Stimulated activated naive CD8-positive, alpha-beta T cell treated with anti-CD3 and anti-CD28 coated beads, Interleukin-15, amount 100 ng/mL, for 72 hours (primary cell): ENCODE measurements at places on chromosomes 3 and 15.

DNA sequence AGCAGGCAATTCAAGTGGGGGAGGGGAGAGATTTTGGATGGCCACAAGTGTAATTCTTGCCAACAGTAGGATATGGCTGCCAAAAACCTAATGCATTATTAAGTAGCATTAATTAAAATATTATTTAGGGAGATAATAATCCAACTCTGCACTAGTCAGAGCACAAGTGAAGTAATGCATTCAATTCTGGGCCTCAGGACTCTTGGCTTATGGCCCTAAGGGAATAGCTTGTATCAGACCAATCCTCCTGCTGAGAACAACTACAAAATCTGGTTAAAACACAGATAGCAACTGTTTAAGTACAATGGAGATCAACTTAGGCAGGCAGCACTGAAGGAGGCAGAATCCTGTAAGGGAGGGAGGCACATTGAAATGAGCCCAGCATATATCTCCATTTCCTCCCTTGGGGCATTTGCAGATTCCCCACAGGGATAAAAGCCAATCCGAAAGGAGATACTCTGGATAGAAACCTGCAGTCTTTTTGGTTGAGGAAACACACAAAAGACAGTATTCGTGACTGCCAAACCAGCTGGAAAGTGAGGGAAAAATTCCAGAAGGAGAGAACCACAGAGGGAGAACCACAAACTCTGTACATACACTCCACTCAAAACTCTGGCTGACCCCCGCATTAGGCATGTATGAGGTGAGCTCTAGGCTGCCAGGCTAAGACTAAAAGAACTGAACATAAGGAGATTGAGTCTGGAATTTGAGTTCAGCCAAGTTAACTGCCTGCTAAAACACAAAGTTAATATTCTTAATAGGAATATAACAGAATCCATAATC, 57.4 kb downstream of the ETFA start:
- no peak for DNase-seq

DNA sequence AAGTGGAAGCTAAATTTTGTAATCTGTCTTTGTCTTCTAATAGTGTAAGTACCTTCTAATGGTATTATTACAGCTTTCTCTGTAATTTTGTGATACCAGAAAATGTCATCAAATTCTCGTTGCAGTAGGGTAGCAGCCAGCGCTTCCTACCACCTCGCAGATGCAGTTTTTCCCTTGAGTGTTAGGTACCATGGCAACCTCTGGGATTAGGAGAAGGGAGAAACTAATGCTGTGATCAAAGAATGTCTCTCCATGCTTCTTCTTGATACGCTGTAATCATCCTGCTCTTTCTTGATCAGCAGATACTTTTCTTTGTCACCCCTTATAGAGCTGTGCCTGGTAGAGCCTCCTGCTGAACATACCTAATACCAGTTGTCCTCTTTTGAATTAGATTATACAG, 27.7 kb downstream of the SRP14 start:
- no peak for DNase-seq

DNA sequence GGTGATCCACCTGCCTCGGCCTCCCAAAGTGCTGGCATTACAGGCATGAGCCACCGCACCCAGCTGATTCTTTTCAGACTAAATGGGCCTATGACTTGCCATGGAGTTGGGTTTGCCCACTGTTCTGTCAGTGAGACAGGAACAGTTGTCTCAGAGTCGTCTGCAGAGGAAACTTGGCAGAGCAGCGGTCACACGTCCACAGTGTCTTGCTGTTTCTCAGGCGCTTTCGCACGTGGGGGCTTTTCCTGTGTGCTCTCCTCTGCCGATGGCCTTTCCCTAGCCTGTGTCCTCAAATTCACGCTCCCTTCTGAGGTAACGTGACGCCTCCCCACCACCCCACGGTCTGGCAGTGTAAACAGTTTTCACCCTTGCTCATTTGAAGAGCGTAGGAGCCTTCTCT, 11.3 kb downstream of the TMEM44 start:
- DNase-seq, result no peak

- DNase-seq, result no peak
Measured at GRCh38 chr3:45312836-45313493, 75.4 kb upstream of the LARS2 start.

- no peak for DNase-seq
Measured at GRCh38 chr15:85920956-85921355, 126.2 kb upstream of the KLHL25 start.

- DNase-seq, result no peak
Measured at GRCh38 chr15:65327651-65328393, 23.3 kb downstream of the RNU5B-1 start.

- peak; percentile 12 for DNase-seq
Measured at GRCh38 chr3:34683851-34684250, 885.4 kb downstream of the PDCD6IP start.

DNA sequence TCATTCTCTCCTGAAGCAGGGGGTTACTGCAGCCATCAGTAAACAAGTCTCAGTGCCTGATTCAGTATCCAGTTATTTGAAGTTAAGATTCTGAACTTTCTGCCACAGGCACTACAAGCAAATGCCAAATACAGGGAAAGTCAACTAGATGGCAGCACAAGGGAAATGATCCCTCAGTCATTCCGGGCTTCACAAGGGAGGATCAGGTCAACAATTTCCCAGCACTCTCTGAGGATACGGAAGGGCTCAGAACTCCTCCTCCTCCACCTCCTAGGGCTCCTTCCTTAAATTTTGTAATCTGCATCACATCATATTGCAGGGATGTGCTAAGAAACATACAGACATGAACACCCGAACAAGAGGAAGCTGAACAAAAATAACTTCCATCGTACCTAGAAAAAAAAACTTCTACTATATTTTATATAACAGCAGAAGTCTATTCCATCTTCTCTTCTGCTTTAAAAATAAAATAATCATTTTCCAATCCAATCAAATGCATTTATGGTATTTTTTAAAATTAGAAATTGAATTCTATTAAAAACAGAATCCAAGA, 187.1 kb downstream of the FMN1 start:
- DNase-seq, result no peak

GRCh38 chr3:143331350-143331749, 211.8 kb downstream of the CHST2 start:
- DNase-seq, result no peak

DNA sequence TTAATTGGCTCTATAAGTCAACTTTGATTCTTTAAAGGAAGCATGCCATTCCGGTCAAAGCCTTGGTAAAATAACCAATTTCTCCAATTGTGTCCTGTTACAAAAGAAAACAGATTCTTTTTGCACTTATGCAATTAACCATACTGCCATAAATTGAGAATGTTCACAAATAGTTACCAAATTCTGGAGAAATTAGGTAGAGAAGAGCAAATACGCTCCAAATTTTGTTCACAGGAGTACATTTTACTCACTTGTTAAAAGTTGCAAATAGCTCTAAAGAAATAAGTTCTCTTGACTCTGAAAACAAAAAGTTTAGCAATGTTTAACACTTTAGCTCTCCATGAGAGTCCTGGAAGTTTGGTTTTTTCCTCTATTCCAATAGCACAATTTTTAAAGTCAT, 11.1 kb downstream of the MAGEF1 start:
- DNase-seq, result no peak

DNA sequence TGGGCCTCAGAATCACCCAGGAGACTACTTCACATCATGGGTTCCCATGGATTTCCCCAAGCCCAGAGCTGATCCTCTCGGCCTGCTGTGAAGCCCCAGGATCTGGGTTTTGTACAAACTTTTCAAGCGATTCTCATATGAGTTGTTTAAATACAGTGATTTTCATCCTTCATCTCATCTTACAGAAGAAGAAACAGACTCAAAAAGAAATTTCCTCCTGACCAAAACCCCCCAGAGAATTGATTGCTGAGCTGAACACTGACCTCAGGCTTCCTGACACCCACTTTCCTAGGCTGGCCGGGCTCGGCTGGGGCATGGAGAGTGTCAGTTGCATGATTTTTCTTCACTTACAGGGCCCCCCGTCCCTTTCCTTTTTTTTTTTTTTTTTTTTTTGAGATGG, 60.3 kb downstream of the BDH1 start:
- no peak for DNase-seq

DNA sequence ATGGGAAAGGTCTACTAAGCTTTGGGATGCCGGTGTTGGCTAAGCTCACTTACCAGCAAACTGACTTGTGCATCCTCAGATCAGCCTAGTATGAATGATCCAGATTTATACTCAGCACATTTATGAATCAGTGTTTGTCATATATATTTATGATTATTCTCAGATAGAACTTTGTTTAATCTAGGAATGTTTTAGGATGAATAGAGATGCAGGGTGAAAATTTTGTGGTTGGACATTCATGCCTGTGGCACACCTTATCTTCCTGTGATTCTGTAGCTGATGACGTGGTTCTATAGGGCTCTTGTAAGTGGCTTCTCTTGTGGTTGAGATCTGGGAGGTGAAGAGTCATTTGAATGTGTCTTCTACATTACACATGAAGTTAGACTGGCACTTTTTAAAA, 11.4 kb downstream of the CDIN1 start:
- no peak for DNase-seq

DNA sequence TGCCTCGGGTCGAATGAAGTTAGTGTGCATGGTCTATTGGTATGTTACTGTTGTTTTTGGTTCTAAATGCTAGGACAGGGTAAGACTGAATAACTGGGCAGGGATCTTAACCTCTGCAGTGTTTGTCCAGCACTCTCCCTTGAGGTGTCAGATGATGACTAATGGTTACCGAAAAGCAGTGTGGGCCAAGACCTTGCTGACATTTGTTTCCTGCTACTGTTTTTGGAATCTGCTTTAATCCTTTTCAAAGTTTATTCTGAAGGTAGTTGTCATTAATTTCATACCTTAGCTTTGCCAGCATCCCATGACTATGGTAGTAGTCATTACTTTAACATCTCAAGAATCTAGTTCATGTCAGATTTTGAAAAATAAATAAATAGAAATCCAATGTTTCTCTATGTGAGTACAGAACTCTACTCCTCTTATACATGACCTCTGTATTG, 117.0 kb downstream of the P3H2 start:
- DNase-seq, result no peak

DNA sequence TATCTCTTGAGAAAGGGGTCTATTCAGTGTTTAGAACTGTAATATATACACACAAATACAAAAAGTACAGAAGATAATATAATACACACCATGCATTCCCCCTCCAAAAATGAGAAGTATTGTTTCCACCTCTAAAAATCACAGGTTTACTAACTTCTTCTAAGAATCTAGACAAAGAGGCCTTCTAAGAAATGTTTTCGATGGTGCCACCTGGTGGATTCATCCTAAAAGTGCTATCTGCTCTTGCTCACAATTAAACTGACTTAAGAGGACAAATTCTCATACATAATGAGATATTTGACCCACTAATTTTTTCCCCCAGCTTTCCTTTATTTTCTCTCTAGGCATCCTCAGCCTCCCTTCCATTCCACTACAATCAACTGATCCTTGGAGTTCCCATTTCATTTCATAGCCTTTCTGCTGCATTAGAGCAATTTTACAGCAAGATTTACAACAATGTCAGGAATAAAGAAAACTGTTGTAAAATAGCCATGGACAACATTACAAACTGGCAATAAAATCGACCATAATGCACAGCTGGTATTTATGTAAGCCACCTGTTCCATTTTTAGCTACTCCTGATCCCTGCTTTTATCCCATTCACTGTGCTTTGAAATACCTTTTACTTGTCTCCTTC, 124.6 kb downstream of the ARRDC4 start:
- peak; percentile 18 for DNase-seq

GRCh38 chr15:35624881-35625280, 78.9 kb upstream of the DPH6 start:
- no peak for DNase-seq

DNA sequence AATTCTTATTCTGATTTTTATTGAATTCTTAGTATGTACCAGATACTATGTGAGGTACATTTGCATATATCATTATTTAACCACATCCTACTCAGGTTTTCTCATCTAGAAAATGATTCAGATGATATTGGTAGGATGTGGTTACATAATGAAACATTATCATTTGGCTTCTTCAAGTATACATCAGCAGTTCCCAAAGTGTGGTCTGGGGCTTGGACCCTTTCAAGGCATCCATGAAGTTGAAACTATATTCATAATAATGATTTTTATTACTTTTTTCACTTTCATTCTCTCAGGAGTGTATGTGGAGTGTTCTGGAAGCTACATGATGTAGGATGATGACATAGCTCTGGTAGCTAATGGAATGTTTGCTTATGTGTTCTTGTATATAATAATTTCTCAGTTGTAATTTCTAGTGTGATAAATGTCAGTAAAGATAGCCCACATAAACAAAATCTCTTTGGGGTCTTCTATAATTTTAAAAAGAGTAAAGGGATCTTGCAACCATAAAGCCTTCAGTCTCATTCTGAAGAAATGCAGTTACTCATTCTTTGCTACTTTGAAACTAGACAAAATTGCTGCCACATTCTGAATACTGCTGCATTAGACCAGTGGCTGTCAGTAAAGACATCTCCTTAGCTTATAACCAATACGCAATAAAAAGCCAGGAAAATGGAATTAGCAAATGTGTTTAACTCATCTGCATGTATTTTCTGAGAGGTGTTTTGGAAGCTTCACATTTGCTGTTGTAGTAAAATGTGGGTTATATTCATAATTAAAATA, 95.8 kb downstream of the PPARG start:
- DNase-seq, result peak; percentile 37

- no peak for DNase-seq
Measured at GRCh38 chr3:137259701-137260100, 301.9 kb downstream of the IL20RB start.

DNA sequence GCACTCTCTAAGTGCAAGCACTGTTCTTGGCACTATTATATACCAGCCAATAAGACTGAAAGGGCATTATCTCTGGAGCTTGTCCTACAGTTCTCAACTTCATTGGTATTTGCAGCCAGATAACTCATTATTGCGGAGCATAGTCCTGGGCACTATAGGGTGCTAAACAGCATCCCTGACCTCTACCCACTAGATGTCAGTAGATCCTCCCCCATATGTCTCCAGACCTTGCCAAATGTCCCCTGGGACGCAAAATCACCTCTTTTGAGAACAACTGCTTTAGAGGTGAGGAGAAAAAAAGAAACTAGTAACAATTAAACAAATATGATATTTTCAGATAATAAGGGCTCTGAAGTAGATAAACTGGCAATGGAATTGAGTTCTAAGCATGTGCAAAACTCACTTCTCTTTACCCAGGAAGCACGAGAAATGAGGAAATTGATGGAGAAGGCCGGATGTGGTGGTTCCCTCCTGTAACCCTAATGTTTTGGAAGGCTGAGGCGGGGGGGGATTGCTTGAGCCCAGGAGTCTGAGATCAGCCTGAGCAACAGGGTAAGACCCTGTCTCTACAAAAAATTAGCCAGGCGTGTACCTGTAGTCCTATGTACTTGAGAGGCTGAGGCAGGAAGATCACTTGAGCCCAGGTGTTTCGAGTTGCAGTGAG, 61.4 kb downstream of the FRMD4B start:
- no peak for DNase-seq

- no peak for DNase-seq
Measured at GRCh38 chr3:70857916-70858315, 545.5 kb upstream of the MDFIC2 start.

DNA sequence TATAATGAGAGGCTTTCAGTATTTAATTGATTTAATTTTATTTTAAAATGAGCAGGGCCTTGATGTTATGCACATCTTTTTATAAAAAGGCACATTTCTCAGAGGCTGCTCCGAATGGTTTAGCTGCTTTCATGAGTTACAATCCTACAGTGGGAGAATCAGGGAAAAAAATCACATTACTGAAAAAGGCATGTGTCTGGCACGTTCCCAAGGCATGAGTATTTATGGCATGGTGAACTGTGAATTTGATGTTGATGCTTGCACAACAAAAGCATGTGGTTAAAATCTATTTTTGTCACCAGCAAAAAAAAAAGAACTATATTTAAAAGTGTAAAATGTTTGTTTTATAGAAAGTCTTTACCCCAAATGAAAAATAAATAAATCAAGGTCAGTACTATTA, 485.2 kb upstream of the ROBO2 start:
- no peak for DNase-seq
